T-helper 17 cell (primary cell): ENCODE measurements at places on chromosomes 11 and 22.

- DNase-seq: no peak
Measured at GRCh38 chr22:27583856-27584255, 217.7 kb downstream of the MN1 start.

- DNase-seq: no peak
Measured at GRCh38 chr11:74611369-74611861, 19.0 kb downstream of the POLD3 start.

DNA sequence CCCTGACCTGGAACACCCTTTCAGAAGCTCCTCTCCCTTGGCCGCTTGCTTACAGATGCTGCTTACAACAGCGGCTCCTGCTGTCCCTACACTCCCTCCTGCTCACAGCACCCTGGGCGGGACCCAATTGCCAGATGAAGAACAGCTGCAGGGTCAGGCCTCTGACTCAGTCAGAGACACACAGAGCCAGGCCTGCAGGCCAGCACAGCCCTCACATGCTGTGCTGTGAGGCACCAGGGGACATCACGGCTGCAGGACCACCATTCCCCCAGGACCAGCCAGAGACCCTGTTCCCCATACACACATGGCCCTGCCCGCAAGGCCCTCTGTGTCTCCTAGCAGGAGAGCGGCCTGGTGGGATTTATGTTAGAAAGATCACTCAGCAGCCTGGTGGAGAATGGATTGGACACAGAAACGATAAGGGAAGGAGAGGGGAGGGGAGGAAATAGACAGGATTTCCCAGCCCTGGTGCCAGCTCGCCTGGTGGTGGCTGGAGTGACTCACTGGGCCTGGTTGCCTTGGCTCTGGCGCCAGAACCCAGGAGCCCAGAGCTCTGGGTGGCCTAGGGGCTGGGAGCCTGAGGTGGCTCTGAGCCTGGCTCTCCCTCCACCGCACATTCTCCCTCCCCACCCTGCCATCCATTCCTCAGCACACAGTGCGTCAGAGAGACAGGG, 6.7 kb downstream of the CAPN5 start:
- no peak for DNase-seq

DNA sequence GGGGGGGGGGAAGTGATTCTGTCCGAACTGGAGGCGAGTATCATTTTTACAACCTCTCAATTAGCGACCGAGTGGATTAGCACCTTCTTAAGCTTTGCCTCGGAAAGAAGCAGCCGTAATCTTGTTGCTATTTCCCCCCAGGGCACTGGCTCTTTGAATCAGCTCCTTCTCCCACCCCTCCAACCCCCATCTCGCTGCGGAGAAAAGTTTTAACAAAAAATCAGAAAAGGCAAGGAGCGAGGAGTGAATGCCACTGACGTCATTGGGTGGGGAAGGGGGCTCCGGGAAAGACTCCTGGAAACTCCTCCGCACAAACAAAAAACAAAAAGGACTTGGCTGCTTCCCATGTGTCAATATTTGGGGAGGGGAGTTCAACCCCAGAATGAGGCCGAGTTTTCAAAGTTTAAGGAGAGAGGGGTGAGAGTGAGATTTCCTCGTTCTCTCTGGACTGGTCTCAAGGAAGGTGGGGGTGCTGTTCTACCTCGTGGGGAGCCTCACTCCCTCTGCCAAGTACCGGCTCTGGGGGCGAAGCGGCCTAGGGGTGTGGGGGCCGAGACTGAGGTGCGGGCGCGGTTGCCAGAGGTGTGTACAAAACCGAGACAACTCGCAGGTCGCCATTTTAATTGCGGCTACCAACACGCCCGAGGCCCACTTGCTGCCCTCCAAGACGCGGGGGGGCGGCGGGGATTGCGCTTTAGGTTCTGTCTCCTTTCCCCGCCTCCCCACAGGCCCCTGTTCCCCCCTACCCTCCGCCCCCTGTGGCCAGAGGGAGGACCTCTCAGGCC, 2.5 kb upstream of the PAX6 start:
- no peak for DNase-seq

DNA sequence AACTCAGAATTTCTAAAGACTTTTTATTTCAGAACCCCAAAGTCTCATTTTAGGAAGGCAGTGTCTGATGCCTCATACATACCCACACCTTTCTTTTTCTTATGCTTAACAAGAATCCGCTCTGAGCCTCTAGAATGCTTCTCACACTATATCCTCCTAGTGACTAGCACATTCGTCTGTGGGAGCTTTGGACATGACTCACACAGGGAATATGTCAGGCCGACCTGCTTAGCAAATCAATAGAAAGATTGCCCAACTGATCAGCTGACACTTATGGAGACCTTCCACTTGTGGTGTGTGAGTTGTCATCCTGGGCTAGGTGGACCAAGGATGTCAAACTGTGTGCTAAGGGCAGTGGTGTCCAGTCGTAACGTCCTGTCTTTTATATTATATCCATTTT, 129.9 kb upstream of the TTC12 start:
- no peak for DNase-seq

DNA sequence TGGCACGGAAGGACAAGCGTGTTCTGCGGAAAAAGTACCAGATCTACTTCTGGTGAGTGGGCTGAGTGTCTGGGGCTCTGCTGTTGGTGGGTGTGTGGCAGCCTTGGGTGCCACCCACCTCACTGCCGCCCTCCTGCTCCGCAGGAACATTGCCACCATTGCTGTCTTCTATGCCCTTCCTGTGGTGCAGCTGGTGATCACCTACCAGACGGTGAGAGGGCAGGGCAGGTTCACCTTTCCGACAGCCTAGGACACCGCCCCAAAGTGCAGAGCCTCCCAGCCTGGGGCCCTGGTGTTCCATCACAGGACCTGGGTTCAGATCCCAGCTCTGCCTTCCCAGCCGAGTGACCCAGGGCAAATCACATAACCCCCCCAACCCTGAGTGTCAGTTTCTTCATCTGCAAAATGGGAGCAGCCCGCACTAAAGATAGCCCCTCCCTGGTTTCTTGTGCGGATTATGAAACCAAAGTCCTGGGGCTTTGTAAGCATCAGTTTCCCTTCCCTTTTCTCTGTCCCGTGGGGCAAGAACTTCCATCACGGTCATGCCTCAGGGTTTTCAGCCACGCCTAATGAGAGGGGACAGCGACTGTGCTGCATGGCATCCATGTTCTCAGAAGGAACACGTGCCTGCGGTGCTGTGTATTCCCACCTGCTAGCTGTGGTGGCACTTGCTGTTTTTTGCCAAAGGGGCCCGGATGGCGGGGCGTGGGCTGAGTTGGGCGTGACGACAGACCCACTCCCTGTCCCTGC, 9.8 kb upstream of the TAGLN start:
- DNase-seq: no peak

DNA sequence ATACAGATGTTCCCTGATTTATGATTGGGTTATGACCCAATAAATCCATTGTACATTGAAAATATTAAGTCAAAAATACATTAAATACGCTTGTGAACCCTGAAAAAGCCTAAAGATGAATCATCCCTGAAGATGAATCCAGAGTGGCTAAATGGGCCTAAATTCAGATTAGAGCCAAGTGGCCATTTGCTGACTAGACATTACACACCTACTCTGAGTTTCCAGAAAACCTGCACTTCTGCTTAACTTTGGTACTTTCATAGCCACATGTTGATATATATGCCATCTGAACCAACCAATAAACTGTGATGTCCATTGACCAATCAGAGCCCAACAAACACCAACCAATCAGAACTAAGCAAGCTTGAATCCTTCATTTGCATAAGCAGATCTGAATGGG, 106.9 kb downstream of the WT1 start:
- DNase-seq: no peak
